ENCODE measurements at places on chromosomes 16 and 17. TPM values are rescaled to one million over a fixed set of nuclear protein-coding genes. Genes with fewer than 3 reads are reported as not detected.

The RAB11FIP4 gene
- 2.7 TPM for total RNA-seq

The PHOSPHO1 gene
- total RNA-seq, result 7.9 TPM

The KRTAP9-4 gene
- not detected for total RNA-seq

The HOXB9 gene
- total RNA-seq, result not detected

The ACE gene
- total RNA-seq, result 9.6 TPM

The PLLP gene
- total RNA-seq, result 1.9 TPM

The DDX52 gene
- total RNA-seq, result 23.8 TPM

The HOXB4 gene
- 0.92 TPM for total RNA-seq

The B4GALNT2 gene
- total RNA-seq, result under 0.01 TPM

The CFAP97D1 gene
- total RNA-seq, result not detected

The CDR2L gene
- 11.4 TPM for total RNA-seq

The NXN gene
- total RNA-seq, result 67.8 TPM

The KNOP1 gene
- 14.4 TPM for total RNA-seq

The C16orf92 gene
- total RNA-seq, result not detected

The ACSM5 gene
- total RNA-seq, result not detected

The MYCBPAP gene
- 0.21 TPM for total RNA-seq

The ADAP2 gene
- total RNA-seq, result 5.5 TPM

The CDH11 gene
- total RNA-seq, result 60.6 TPM

The STAT5A gene
- total RNA-seq, result 39.3 TPM

The CA10 gene
- total RNA-seq, result 1.2 TPM

The GH1 gene
- total RNA-seq, result not detected

The C16orf86 gene
- total RNA-seq, result 3.4 TPM

The NPTX1 gene
- total RNA-seq, result 0.31 TPM

The DNAAF8 gene
- 0.41 TPM for total RNA-seq

The SLFN14 gene
- 0.31 TPM for total RNA-seq

Data from tongue (tissue), 3 donors.